HFFc6 (cell line): ENCODE measurements at places on chromosomes 5 and 9. TPM values are rescaled to one million over a fixed set of nuclear protein-coding genes. Genes with fewer than 3 reads are reported as not detected.

Gene SPATA31E1
- not detected in 3 replicates for total RNA-seq

Gene SPINK13
- total RNA-seq, result not detected in 2 replicates

Gene LRRC70
- 0.13 to 0.57 TPM in 2 of 3 replicates, not detected in the other for total RNA-seq

Gene KCTD16
- 1.6 to 3.5 TPM (median 1.9 TPM) in 3 replicates for total RNA-seq

Gene PKD2L2
- total RNA-seq, result not detected in 3 replicates
